NCI-H2227 treated with DMSO at 0.1 percent for 48 hours (cell line): ENCODE measurements at places on chromosomes 7 and 10.
A peak's percentile ranks its signal among the peaks of the same experiment; 100 is the strongest.

GRCh38 chr7:128343554-128344430, at the start of gene RBM28:
RBM28 (minus strand) TSS chr7:128343908; CDS start chr7:128343793, 115 bp downstream.
- peak; percentile 90 for DNase-seq

- no peak for DNase-seq
These were observed 197.4 kb downstream of the JCAD start for GRCh38 chr10:29861811-29862505.

DNA sequence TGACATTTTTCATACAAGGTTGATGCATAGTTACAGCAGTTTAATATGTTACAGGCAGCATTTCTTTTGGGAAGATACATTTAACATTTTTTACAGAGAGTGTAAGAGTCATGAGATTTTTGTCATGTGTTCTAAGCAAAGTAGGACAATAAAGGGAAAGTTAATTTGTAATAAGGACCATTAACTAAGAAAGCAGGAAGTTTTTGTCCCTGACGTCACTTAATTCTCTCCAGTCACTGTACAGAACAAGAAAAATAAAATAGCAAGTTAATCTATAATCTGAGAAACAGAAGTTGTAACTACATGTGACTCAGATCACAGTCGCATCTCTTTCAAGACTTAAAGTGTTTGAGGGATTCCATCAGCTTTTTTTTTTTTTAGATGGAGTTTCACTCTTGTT, 49.5 kb upstream of the CAPZA2 start:
- no peak for DNase-seq

DNA sequence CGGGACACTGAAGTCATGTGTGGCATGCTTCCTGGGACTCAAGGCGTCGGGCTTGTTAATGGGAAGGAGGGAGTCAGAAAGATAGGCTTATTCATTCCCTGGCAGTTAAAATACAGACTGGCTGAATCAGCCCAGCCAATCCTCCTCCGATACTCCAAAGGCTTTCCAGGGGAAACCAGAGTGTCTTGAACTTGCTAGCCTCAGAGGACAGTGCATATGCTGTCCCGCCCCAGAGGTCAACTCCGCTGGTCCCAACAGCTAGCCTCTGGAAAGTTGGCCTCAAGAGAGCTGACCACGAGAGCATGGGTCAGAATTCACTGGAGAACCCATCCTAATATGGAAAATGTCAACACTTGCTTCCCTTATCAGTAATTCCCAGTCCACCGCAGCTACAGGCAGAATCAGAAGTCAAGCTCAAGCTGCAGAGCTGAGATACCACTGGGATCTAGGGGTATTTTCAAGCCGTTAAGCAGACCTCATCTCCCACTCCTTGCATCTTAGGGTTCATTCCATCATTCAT, 43.0 kb downstream of the ELMO1 start:
- no peak for DNase-seq

GRCh38 chr10:124675261-124675660, 68.9 kb downstream of the FAM53B start:
- DNase-seq: no peak

GRCh38 chr10:92080244-92080643, 156.7 kb downstream of the BTAF1 start:
- no peak for DNase-seq

DNA sequence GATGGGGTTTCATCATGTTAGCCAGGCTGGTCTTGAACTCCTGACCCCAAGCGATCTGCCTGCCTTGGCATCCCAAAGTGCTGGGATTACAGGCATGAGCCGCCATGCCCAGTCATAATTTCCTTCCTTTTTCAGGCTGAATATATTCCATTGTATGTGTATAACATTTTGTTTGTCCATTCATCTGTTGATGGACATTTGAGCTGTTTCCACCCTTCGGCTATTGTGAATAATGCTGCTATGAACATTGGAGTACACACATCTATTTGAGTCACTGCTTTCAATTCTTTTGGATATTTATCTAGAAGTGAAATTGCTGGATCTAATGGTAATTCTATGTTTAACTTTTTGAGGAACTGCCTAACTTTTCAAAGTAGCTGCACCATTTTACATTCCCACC, 34.6 kb downstream of the TLX1 start:
- no peak for DNase-seq

- no peak for DNase-seq
These were observed 87.4 kb downstream of the ELAPOR2 start for GRCh38 chr7:86972072-86972471.

GRCh38 chr10:80462981-80463741, 9.1 kb downstream of the TSPAN14 start:
- DNase-seq: no peak

GRCh38 chr10:117130346-117130745, 7.7 kb downstream of the VAX1 start:
- no peak for DNase-seq

DNA sequence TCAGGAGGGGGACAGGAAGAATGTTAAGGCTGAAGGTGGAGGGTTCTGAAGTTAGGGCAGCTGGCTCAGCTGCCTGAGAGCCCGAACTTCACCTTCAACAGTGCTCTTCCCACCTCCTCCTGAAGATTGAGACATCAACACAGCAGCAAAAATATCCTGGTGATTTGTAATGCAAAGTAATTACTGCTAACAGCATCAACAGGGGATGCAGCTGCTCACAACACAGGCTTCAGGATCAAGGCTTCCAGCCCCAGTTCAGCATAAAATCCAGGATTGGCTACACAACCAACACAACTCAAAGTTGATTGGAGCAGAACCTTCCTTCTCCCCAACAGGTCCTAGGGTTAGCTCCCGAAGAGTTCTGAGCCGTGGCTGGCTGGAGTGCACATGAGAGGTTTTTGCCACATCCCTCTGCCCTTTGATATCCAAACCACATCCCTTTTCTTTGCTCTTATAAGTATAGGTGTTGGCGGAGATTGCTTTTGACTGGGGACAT, 242.4 kb downstream of the KIAA1217 start:
- DNase-seq: peak; percentile 61
